ENCODE measurements at places on chromosomes 7 and 10. TPM values are rescaled to one million over a fixed set of nuclear protein-coding genes. Genes with fewer than 3 reads are reported as not detected.

Gene RAB19
- total RNA-seq = 0.55 TPM

Gene ASB13
- 3.3 TPM for total RNA-seq

Gene CXCL12
- total RNA-seq = not detected

Gene ENTPD7
- 6.2 TPM for total RNA-seq

Gene PARD3
- total RNA-seq = 0.12 TPM

Gene PKD2L1
- not detected for total RNA-seq

Gene OR9A2
- total RNA-seq = 0.56 TPM

Gene KCND2
- not detected for total RNA-seq

Gene UTF1
- total RNA-seq = not detected

Gene CYP3A4
- not detected for total RNA-seq

Gene SVIL
- 0.62 TPM for total RNA-seq

Gene CARD11
- 107 TPM for total RNA-seq

Gene EBLN1
- not detected for total RNA-seq

Gene MBL2
- total RNA-seq = not detected

Gene CPN1
- total RNA-seq = not detected

GRCh38 chr10:49397036-49397999 is 1.4 kb upstream of the DRGX start:
- DNase-seq = no peak

GRCh38 chr10:13820964-13821337 is 234.2 kb downstream of the PRPF18 start:
- DNase-seq = no peak

DNA sequence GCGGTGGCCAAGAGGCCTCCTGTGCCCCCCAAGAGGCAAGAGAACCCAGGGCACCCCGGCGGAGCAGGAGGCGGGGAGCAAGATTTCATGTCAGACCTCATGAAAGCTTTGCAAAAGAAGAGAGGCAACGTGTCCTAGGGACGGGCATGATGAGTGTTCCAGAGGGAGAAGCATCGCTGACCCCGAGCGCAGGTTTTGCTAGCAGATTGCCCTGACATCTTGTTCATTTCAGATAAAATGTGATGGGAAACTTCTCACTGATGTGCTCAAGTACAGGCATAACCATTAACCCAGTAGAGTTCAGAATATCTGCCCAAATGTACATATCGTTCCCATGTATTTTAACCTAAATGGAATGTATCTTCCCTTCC is 129.2 kb downstream of the APBB1IP start:
- DNase-seq = no peak

GRCh38 chr7:34143402-34143801 is 238.1 kb downstream of the BMPER start:
- no peak for DNase-seq

- no peak for DNase-seq
These were observed 89.4 kb downstream of the RALA start for GRCh38 chr7:39712751-39713150.

DNA sequence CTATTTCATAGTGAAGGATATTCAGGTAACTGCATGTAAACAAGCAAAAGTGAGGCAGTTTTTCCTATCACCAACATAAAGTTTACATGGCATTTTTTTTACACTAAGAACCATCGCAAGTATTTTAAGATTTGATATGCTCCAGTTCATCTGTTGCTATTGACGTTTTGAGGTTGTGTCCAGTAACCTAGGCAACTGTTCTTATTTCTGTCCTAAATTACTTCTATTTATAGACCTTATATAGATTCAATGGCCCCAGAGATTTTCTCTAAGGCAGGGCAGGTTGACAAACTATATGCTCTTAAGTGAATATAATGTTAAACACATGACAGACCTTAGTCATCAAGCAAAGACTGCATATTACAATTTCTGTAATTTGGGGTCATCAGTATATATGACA is 830.2 kb upstream of the LRRTM3 start:
- DNase-seq = no peak

DNA sequence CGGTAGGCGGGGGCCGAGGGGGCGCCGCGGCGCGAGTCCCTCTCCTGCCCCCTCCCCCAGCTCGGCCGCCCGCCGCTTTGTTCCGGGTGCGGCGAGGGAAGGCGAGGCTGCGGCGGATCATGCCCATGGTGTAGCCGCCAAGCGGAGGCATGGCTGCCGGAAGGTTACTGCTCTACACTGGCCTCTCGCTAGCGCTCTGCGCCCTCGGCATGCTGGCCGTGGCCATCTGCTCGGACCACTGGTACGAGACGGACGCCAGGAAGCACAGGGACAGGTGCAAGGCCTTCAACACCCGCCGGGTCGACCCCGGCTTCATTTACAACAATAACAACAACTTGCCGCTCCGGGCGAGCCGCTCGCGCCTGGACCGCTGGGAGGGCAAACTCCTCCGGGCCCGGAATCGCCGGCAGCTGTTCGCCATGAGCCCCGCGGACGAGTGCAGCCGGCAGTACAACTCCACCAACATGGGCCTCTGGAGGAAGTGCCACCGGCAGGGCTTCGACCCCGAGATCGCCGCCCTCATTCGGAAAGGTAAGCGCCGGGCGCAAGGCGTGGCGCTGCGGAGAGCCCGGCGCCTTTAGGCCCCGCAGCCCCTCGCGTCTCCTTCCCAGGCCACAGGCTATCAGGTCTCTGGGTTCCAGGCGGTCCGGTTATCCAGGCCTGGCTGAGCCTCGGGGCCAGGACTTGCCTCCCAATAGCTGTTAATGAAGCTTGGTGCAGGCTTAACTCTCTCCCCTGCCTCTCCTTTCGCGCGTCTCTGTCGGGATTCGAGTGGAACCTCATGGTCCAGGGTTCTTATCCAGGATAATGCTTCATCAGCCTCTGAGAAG is 513 bp downstream of the TMEM178B start:
- no peak for DNase-seq

DNA sequence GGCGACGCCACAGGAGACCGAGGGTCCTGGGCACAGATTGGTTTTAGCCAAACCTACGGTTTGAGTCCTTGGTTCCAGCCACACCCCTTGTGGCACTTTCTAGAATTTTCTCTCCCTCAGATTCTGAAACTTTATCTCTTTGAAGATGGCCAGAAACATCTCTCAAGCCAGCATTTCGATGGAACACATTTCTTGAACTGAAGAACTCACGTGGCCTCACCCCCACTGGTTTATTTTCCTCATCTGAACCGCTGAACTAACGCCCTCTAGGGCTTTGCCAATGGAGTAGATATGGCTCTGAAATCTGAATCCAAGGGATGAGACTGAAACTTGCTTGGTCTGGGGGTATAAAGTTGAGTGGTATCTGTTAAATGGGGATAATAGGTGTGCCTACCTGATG is 6.7 kb upstream of the SPAM1 start:
- DNase-seq = no peak
